ENCODE measurements at places on chromosomes 3 and 15.

DNA sequence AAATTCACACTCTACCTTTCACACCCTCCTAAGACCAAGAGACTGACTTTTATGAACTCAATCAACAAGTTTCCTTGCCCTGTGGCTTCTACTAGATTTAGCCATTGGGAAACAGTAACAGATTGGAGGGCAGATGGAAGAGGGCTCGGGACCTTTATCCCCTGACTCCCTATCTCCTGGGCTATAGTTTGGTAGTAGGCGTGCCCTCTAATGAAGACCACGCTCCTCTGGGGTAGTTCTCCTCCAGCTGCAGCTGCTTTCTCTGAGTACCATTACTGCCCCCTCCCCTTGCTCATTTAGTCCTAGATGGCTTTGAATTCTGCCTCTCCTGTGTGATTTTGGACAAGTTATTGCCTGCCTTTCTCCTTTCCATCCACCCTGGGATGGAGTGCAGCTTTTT, 33.3 kb downstream of the FMN1 start:
- no peak for DNase-seq

DNA sequence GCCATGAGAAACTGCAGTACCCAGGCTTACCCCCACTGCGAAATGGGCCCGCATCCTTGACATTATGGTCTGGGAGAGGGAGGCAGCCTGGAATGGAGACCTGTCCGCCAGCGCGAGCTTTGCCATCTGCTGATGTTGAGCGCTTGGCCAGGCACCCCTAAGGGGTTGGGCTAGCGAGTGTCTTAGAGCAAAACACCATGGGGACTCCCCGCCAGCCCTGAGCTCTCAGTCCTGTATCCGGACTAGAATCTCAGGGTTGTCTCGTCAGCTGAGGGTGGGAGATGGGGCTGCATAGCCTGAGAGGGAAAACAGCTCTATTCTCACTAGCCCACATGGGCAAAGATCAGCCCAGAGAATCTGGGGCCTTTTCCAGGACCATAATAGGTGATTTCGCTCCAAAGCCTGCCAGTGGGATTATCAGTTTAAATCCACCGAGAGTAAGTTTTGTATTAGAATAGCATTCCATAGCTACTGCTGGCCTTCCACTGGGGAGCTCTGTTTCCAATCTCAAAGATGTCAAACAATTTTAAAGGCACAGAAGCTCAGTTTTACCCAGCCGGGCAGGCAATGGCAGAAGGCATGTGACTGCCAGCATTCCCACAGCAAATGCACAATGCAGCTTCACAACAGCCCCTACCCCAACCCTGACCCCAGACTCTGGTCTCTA, 167.5 kb upstream of the TPM1 start:
- DNase-seq, result no peak

GRCh38 chr3:69767571-69767970, 28.3 kb downstream of the MITF start:
- DNase-seq, result no peak

DNA sequence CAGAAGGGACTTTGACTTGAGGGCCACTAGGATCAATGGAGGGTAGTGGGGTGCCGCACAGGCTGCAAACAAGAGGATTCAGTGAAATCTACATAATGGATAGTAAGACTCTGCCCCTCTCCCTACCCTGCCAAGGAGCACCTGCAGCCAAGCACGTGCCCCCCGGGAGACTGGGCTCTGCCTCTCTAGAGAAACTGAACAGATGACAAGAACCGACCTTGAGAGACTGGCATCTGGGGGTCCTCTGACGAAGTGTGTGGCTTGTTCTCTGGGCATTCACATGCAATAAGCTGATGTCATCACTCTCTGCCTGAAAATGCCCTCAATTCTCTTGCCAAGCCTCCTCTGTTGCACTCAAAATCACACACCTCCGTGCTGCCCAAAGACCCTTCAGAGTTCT, 132.3 kb downstream of the FAM43A start:
- no peak for DNase-seq

- no peak for DNase-seq
Measured at GRCh38 chr3:105851582-105851981, 17.2 kb downstream of the CBLB start.

GRCh38 chr3:39502838-39503145, 35.3 kb downstream of the MOBP start:
- no peak for DNase-seq

Data from AG08395 (cell line).